RKO (cell line): ENCODE measurements at places on chromosomes 4 and X.

GRCh38 chr4:103292373-103292772 lies 94.2 kb upstream of the CENPE start:
- DNase-seq = no peak

- no peak for DNase-seq
Measured at GRCh38 chr4:148883435-148883834, 441.2 kb upstream of the NR3C2 start.

GRCh38 chr4:150242820-150243458 lies 164.7 kb downstream of the DCLK2 start:
- peak; percentile 30 for DNase-seq

DNA sequence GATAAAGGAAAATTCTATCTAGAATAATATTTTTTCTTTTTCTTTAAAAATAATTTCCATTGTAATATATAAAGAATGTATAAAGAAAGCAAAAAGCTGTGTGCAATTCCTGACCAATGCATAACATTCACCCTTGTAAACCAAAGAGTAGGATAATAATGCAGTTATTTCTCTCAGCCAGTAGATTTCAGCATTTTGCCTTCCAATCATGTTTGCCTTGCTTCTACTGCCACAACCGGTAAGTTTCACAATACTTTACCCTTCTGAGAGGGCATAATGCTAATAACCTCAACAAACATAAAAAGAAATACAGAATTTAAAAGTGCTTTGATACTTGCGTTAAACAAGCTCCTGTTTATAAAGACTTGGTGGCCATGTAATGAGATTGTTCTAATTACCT lies 59.9 kb downstream of the CHIC2 start:
- no peak for DNase-seq

- DNase-seq = no peak
Measured at GRCh38 chr4:77595364-77595973, 10.2 kb upstream of the CXCL13 start.

DNA sequence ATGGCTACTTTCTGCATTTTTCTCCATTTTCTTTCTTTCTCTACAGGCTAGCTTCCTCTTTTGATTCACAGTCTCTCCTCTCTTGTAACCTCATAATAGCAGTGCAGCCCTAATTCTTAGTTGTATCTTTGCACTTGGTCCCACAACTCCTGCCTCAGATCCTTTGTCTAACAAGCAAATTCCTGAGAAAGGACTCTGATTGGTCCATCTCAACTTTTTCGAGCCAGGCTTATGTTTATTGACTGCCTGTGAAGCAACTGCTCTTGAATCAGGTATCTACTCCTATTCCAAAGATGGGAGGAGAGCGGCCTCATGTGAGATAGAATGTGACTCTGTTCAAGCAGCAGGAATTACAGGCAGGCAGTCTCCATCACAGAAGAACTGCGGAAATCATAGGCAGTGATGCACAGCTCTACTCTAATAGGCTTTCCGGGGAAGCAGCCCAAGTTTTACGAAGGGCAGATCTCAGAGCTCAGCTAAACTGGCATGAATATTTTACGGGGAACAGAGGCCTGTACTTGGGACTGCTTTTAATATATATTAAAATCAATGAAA lies 123.5 kb downstream of the GABRB1 start:
- no peak for DNase-seq

GRCh38 chr4:109921384-109921808 lies 8.7 kb downstream of the EGF start:
- peak; percentile 70 for DNase-seq
